Activated CD4-positive, alpha-beta T cell treated with anti-CD3 and anti-CD28 coated beads, Interleukin-2, amount 50 U/mL, for 48 hours (primary cell): ENCODE measurements at places on chromosomes 4 and X.

DNA sequence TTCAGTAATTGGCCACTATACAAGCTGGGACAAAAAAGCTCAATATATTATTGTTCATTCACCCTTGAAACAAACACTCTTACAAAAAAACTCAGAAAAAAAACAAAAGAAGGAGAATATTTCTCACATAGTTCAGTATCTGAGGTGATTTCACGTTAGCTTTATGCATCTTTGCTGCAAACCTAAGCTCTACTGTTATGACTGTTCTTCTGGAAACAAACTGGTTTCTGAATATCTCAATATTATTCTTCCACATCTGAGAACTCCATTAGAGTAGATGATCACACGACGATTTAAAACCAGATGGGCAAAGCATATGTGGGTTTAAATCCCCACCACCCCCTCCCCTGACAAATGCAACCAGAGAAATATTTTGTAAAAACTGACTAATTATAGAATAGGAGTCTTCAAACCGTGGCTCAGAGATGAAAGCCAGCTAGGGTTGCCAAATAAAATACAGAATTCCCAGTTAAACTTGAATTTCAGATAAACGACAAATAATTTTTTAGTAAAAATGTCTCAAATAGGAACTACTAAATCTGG is 182.0 kb upstream of the FAM241A start:
- no peak for DNase-seq

DNA sequence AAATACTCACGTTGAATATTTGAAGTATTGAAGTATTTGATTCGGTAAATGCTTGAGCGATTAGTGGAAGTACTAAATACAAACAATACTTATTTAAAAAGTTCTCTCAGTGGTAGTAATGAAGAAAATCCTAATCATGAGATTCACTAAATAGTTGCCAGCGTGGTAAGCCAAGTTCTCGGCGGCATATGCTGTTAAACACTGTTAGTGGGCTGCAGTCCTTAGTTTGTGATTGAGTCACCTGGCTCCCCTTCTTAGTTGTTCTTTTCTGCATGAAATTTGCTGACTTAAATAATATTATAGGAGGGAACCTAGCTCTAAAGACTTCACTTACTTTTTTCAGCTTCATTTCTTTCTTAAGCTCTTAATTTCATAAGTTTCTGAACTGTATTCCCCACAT is 51.4 kb downstream of the STIM2 start:
- no peak for DNase-seq

GRCh38 chrX:150200820-150201287 is 162.3 kb upstream of the MAMLD1 start:
- peak; percentile 50 for DNase-seq

DNA sequence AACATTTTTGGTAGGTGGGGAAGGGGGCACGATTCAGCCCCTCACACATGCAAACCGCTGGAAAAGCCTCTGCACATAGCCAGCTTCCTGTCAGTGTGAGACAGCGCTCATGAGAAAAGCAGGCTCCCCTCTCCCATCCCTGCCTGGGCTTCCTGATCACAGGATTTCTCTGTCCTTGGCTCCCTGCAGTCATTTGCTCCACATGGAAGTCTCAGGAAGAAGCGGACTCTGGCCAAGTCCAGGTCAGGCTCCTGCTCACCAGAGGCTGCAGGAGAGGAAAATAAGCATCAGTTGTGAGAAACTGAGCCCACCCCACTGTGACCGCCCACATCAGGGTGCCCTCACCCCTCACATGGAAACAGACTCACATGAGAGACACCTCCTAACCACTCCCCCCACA is 664.3 kb upstream of the TENM3 start:
- no peak for DNase-seq

- DNase-seq, result no peak
These were observed 483.5 kb downstream of the ACTRT1 start for GRCh38 chrX:127568691-127569090.

DNA sequence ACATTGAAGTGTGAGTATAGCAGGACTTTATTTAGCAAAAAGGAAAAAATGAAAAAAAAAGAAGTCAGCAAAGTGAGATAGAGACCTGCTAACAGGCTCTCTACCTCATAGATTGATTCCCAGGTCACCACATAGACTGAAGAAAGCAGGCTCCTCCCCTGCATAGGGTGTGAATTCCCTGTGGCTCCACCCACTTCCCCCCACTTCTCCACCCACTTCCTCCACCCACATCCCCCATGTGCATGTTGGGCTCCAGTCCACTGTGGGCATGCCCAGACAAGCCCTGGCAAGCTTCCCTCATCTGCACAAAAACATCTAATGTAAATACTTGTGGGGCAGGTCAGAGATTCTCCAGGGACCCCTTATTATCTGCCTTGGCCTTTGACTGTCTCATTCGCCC is 97.8 kb downstream of the TMEM47 start:
- DNase-seq, result no peak

DNA sequence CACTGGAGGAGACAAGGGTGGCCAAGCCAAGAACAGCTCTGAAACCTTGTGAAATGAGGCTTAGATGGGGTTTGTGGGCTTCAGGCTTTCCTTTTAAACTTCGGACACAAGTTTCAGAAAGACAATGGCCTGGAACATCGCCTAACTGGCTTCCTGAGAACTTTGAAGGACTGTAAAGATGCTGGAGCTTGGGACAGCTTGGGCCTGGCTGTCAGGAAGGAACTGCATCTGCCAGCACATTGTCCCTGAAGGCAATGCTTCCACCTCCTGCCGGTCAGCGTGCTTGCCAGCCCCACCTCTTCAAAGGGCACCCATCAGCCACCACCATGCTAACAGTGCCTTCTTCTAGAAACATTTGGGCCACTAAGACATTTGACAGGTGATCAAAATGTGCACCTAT is 107.9 kb downstream of the DRD5 start:
- DNase-seq, result no peak

DNA sequence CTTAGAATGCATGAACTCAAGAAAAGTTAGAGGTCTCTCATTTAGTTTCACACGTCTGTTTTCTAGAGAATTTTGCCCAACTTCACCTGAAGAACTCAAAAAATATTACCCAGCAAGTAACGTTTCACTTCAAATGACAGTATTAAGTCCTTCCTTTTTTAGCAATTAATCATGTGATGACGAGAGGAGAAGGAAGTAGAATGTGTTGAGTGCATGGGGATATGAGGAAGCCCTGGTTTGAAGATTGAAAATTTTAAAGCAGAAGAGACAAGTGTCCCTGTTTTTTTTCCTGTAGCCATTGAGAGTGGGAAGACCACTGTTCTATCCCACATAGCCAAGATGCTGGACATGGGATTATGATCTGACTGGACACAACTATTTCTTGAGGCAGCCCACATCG is 406.3 kb upstream of the CPEB2 start:
- DNase-seq, result no peak

DNA sequence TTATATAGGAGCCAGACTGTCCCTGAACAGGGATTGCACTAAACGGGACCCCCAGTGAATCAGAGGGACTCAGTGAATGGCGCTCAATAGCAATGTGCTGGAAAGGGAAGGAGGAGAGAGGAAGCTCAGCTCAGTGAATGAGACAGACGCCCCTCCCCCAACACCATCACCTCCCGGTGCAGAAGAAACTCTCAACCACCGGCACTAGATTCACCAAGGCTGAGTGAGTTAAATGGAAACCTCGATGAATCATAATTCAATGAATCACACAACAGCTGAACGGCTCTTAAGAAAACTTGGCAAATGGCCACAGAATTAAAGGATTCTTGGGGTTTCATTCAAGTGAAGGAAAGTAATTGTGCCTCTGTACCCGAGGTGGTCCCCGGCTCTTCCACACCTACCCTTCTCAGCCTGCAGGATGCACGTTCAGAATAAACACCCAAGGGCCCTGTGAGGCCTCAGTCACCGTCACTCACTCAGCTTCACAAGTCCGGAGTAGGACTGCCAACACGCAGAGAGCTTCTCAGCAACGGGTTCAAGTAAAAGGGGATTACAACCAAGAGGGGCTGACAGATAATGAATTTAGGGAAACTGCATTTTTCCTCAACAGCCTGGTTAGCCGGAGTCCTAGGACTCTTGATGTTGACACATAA is 29.3 kb downstream of the CRMP1 start:
- DNase-seq, result peak; percentile 59

DNA sequence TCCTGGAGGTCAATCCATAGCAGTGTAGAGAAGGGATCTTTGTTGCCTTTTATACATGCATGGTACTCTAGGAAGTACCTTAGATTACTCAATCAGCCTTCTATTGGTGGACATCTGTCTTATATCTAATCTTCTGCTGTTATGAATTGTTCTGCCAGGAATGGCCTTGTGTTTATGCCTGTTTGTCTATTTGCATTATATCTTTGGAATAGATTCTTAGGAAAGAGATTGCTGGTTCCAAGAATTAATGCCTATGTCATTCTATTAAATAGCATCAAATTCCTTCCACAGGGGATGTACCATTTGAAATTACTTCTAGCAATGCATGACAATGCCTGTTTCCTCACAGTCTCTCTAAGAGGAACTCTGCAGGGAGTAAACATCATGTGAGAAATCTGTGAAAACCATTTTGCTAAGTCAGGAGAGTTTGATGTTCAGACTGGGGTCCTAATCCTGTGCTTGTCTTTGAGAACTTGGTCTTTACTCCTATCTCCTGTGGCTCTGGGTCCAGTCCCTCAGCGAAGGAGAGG is 42.5 kb downstream of the BEX3 start:
- DNase-seq, result no peak

- DNase-seq, result no peak
These were observed 36.6 kb downstream of the MAGEE2 start for GRCh38 chrX:75748431-75748830.

GRCh38 chr4:187357821-187358220 is 634.2 kb upstream of the FAT1 start:
- no peak for DNase-seq

DNA sequence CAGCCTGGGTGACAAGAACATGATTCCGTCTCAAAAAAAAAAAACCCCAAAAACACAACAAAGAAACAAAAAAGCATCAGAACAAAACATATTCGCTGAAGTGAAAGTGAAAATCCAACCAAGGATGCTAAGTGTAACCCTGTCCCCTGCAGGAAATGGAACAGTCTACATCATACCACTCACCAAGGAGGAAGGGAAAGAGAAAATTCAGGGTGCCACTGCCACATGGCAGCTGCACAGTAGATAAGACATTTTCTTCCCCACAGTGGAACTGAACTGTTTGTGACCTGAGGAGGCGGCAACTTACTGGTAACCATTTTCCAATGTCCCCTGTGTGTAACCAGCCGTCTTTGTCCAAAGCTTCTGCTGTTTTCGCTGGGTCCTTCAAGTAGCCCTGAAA is 28.2 kb upstream of the CENPU start:
- DNase-seq, result peak; percentile 22

DNA sequence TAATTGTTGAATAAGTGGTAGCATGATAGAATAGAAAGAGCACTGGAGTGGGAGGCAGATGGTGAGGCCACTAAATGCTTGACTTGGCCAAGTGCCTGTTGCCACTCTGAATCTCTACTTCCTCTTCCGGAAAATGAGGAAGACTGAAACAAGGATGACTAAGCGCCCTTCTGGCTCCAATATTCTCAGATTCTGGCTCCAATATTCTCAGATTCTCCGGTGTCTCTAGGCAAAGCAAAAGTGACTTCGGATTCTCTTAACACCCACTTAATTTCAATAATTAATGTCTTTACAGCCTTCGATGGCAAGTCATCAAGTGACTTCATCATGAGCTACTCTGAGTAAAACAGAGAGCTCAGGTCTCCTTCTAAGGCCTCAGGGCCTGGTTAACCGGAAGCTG is 402.2 kb upstream of the FGF13 start:
- DNase-seq, result no peak

- DNase-seq, result peak; percentile 7
These were observed 182.7 kb downstream of the KDR start for GRCh38 chr4:54942721-54943120.

- DNase-seq, result no peak
These were observed 26.5 kb downstream of the SLC10A7 start for GRCh38 chr4:146495269-146495668.

GRCh38 chrX:32116047-32116446 is 1044.2 kb upstream of the FTHL17 start:
- DNase-seq, result no peak

DNA sequence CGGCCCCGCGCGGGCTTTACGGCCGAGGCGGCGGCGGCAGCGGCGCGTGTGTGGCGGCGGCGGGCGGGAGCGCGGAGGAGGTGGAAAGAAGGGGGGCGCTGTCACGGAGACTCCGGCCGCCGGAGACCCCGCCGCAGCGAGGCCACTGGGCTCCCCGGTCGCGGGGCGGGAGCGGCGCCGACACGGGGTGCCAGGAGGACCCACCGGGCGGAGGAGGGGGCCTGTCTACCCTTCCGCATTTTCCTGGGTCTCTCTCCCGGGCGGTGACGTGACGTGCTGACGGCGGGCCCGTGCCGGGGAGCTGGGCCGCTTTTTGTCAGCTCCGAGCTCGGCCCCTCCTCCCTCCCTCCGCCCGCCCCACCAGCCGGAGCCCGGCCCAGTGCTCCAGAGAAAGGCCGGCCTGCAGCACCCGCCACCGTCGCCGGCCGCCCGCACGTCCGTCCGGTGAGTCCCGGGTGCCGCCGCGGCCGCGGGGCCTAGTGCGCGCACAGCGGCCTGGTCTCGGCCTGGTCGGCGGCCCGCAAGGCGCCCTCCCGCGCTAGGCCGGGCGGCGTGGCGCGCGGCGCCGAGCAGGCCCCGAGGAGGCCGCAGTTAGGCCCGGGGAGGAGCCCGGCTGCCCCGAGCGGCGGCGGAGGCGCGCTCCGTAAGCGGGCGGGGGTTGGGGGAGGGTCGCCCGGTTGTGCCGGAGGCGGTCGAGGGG is at the start of gene ZFX:
ZFX (plus strand) TSS at position 379 of the 700 bp plus-strand sequence. CDS start 23,014 bp downstream, outside the sequence.
- DNase-seq, result peak; percentile 52

DNA sequence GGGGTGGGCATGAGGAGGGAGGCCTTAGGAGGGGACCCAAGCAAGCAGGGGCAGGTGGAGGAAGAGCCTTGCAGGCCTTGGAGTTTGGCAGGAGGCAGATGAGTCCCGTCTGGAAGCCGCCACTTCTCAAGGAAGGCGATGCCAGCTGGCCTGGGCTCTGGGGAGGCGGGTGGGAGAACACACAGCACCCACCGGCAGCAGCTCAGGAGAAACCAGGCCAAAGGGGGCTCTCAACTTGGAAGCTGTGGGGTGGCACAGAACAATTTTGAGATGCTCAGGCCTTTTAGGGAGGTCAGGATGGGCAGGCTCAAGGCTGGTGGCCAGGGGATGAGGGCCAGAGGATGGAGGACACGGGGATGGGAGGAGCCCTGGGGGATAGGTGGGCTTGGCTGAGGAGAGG is 11.6 kb upstream of the DUSP9 start:
- DNase-seq, result no peak

DNA sequence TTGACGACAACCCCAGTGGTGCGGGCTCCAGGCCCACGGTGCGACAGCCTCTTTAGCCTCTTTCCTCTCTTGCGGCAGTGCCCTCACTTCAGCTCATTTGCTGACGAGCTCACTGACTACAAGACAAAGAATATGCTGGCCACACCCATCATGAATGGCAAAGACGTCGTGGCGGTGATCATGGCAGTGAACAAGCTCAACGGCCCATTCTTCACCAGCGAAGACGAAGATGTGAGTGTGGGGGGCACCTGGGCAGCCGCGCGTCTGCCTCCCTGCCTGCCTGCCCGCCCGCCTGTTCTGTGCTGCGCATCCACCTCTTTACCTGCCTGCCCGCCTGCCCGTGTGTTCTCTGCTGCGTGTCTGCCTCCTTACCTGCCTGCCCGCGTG is 9.2 kb downstream of the PDE6B start:
- DNase-seq, result no peak

- DNase-seq, result no peak
These were observed 6.2 kb downstream of the SORCS2 start for GRCh38 chr4:7198440-7199128.

- DNase-seq, result no peak
These were observed 119.1 kb upstream of the ETNPPL start for GRCh38 chr4:108881986-108882385.
